ENCODE measurements at places on chromosomes 1 and 21. TPM values are rescaled to one million over a fixed set of nuclear protein-coding genes. Genes with fewer than 3 reads are reported as not detected.

GRCh38 chr1:212606395-212607205, 2.0 kb upstream of the ATF3 start:
- DNase-seq, result no peak

DNA sequence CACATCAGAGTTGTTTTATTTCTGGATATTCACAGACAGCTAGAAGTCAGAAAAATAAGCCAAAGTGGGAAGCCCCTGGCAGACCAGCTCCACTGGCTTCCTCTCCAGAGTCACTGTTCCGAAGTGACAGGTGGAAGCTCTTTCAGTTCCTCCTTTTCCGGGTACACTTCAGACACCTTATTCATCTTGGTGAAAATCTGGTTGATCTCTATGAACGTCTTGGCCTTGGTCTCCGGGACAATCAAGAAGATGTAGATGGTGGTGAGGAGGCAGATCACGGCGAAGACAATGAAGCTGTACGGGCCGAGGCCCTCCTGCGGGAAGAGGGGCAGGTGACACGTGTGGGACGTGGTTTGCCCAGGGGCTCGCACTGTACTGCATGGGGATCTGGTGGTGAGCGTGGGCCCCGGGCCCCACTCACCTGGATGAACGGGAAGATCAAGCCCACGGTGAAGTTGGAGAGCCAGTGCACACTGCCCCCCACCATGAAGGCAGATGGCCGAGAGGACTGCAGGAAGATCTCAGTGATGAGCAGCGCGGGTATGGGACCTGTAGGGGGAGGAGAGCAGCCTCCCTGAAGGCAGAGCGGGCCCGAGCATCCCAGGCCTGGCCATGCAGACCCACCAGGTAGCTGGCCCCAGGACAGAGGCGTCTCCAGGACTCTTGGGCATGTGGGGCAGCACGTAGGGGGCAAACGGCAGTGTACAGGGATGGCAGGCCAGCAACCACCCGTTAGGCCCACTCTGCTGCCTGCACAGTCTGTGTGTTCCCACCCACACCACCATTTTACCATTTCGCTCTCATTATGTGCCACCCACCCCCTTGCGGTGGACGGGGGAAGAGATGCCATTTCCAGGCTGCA, 11.5 kb upstream of the SLC2A7 start:
- DNase-seq, result no peak

- DNase-seq, result no peak
Measured at GRCh38 chr1:89962742-89963075, 32.2 kb upstream of the ZNF326 start.

DNA sequence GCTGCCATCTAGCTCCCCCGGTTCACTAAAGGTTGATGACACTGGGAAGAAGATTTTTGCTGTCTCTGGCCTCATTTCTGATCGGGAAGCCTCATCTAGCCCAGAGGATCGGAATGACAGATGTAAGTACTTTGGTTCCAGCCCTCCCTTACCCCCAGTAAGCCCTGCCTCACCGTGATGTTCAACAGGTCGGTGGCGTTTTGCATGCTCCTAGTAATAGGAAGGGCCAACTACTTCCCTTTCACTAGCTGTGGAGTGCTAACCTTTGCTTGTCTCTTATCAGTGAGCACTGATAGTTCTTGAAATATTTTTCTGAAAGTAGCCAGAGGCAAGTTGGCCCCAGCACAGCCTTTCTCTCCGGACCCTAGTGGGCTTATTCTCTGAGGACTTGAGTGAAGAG, 7.5 kb downstream of the RNF220 start:
- no peak for DNase-seq

GRCh38 chr1:162548170-162548569, 13.4 kb upstream of the UAP1 start:
- no peak for DNase-seq

Gene KRTAP13-2
- not detected for polyA plus RNA-seq

Gene KCNJ9
- polyA plus RNA-seq, result 0.04 TPM

Gene TSPAN2
- 51.1 TPM for polyA plus RNA-seq

All from urinary bladder (tissue), 4 donors.